Right renal cortex interstitium (tissue), 3 donors: ENCODE measurements at places on chromosomes 12 and 14.

- no peak for DNase-seq
These were observed 24.9 kb upstream of the CCDC63 start for GRCh38 chr12:110821917-110822316.

DNA sequence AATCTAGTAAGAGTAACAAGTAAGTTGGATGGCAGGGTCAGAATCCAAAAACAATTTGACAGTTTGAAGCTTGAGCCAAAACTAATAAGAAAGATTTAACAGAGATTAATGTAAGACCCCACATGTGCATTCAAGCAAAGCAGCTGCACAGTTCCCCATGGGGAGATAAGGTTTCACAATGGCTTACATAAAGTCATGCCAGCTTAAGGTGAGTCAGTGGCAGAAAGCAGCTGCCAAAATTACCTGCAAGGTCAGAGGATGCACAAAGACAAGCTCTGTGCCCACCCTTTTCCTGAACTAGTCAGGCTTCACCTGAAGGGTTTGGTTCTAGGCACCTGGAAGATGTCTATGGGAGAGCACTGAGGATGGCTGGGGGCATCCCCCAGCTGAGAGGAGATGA lies 36.6 kb upstream of the KRT77 start:
- no peak for DNase-seq

GRCh38 chr12:53710091-53710490 lies 17.2 kb downstream of the CALCOCO1 start:
- no peak for DNase-seq

DNA sequence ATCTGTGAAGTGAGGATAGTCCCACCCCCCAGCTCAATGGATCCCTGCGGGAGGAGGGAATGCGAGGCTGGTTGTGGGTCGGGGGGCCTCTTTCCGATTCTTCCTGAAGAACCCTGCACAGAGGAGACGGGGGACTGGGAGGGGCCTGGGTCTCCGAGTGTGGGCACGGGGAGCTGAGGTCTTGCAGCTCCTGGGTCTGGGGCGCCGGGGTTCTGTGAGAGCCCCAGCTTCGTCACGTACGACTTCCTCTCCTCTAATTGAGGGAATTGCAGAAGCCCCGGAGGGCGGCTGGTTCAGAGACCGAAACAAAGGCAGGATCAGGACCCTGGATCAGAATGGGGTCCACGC lies 66.6 kb downstream of the DIO3 start:
- DNase-seq: no peak
